Testis (tissue), 5 donors: ENCODE measurements at places on chromosomes 1 and 21. TPM values are rescaled to one million over a fixed set of nuclear protein-coding genes. Genes with fewer than 3 reads are reported as not detected.

VSIG8 gene
- polyA plus RNA-seq = not detected

DENND2D gene
- 38.8 TPM for polyA plus RNA-seq

LENEP gene
- polyA plus RNA-seq = not detected

AIRE gene
- polyA plus RNA-seq = 0.16 TPM

DNAJC8 gene
- 86.5 TPM for polyA plus RNA-seq

FALEC gene
- not detected for polyA plus RNA-seq

NES gene
- 20.7 TPM for polyA plus RNA-seq

RPE65 gene
- 0.42 TPM for polyA plus RNA-seq

SFN gene
- 0.41 TPM for polyA plus RNA-seq

ATAD3C gene
- 1.5 TPM for polyA plus RNA-seq

SYT14 gene
- polyA plus RNA-seq = 3.4 TPM

CNN3 gene
- 114 TPM for polyA plus RNA-seq

HAO2 gene
- not detected for polyA plus RNA-seq

CD1E gene
- polyA plus RNA-seq = 1.8 TPM
